NCI-H1436 (cell line): ENCODE measurements at places on chromosomes 2 and 18.

GRCh38 chr18:38663682-38664081 is 1098.1 kb upstream of the CELF4 start:
- DNase-seq, result no peak

DNA sequence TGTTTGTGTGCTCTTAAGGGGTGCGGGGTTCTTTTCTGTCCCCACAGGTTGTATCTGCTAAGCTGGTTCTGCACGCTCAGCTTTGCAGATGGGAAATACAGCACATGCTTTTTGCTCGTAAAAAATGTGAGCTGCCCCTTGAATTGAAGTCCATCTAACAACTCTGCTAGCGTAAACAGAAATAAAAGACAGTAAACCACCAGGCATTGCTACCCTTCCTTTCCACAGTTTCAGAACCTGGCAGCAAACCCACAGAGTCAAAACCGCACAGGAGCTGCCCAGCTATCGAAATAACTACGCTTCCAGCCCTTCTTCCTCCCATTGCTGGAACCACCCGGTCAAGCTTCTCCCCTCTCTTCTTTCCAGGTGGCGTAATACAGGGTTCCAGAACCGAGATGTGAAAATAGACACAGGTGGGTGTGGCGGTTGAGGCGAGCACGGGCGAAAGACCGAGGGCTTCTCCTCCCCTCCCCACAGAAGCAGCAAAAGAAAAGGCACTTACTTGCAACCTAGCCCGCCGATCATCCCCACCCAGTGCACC is 479 bp downstream of the SCN9A start:
- DNase-seq, result no peak

- no peak for DNase-seq
Observed at GRCh38 chr18:79677221-79677620, 2.4 kb upstream of the CTDP1 start.

GRCh38 chr2:68157002-68157401 is 686 bp upstream of the PNO1 start:
- DNase-seq, result no peak

- no peak for DNase-seq
Observed at GRCh38 chr2:151681051-151681450, 53.2 kb downstream of the NEB start.
